ENCODE measurements at places on chromosomes 11 and 22. TPM values are rescaled to one million over a fixed set of nuclear protein-coding genes. Genes with fewer than 3 reads are reported as not detected.

The BRSK2 gene
- total RNA-seq: 15.7 TPM

The LDHAL6A gene
- not detected for total RNA-seq

The MMP13 gene
- total RNA-seq: not detected

The DNAJB7 gene
- total RNA-seq: not detected

The CHRNA10 gene
- total RNA-seq: 1.8 TPM

The LUZP2 gene
- total RNA-seq: 2.0 TPM

The SYT13 gene
- 2.8 TPM for total RNA-seq

Measured in endodermal cell (in vitro differentiated cells).